ENCODE measurements at places on chromosomes 7 and 10.

GRCh38 chr10:61841338-61841875, 60.1 kb upstream of the ARID5B start:
- peaks cover 1% of the 10 kb centered on the region for H3K4me1 ChIP-seq
- no peaks in the 10 kb centered on the region for H3K36me3 ChIP-seq
- H3K27ac ChIP-seq = no peak overlapping the region
- no peaks in the 10 kb centered on the region for H3K27me3 ChIP-seq
- no peak overlapping the region for H3K4me3 ChIP-seq

GRCh38 chr7:29292886-29293658, 98.5 kb downstream of the CHN2 start:
- no peak for DNase-seq
- no peak overlapping the region for H3K4me3 ChIP-seq
- H3K4me1 ChIP-seq = no peaks in the 10 kb centered on the region
- no peaks in the 10 kb centered on the region for H3K27me3 ChIP-seq

- H3K4me3 ChIP-seq = no peak overlapping the region
- H3K4me1 ChIP-seq = no peaks in the 10 kb centered on the region
- H3K36me3 ChIP-seq = no peaks in the 10 kb centered on the region
- H3K27ac ChIP-seq = no peak overlapping the region
- H3K27me3 ChIP-seq = no peaks in the 10 kb centered on the region
- DNase-seq = no peak
Measured at GRCh38 chr10:83678850-83679249, 460.5 kb upstream of the GHITM start.

DNA sequence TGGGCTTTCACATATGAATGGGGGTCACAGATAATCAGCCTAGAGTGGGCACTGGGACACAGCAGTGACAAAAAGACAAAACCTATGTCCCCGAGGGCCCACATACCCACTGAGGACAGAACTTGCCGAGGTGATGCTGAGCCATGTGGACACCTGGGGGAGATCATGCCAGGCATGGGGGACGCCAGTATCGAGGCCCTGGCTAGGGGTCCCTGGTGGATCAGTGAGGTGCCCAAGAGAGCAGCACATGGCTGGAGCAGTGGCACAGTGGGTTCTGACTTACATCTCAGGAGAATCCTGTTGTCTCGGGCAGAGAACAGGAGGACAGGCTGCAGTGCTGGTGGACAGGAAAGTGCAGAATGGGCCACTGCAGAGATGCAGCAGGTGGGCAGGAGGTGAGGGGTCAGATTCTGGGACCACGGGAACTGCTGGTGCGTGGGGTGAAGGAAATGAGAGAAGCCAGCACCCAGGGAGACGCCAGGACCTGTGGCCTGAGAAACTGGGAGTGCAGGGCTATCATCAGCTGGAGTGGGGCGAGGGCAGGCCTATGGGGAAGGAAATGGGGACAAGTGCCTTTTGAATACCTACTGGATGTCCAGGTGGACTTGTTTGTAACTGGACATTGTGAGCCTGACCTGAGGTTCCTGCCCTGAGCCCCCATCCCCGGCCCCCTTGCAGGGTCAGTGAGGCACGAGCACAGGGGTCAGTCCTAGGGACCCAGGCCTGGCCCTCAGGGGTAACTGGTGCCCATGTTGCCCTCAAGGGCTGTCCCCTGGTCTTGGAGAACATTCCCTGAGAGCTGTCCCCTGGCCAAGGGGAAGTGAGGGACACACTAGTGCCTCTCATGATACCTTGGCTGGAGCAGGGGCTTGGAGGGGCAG, 91.2 kb upstream of the RET start:
- H3K4me3 ChIP-seq = no peak overlapping the region
- H3K4me1 ChIP-seq = no peaks in the 10 kb centered on the region
- no peaks in the 10 kb centered on the region for H3K27me3 ChIP-seq
- no peak for DNase-seq
- no peak overlapping the region for H3K27ac ChIP-seq

GRCh38 chr7:7857143-7857583, 111.4 kb upstream of the GLCCI1 start:
- no peak for DNase-seq
- no peaks in the 10 kb centered on the region for H3K27me3 ChIP-seq
- H3K27ac ChIP-seq = no peak overlapping the region
- no peaks in the 10 kb centered on the region for H3K36me3 ChIP-seq
- peaks cover 1% of the 10 kb centered on the region for H3K4me1 ChIP-seq

DNA sequence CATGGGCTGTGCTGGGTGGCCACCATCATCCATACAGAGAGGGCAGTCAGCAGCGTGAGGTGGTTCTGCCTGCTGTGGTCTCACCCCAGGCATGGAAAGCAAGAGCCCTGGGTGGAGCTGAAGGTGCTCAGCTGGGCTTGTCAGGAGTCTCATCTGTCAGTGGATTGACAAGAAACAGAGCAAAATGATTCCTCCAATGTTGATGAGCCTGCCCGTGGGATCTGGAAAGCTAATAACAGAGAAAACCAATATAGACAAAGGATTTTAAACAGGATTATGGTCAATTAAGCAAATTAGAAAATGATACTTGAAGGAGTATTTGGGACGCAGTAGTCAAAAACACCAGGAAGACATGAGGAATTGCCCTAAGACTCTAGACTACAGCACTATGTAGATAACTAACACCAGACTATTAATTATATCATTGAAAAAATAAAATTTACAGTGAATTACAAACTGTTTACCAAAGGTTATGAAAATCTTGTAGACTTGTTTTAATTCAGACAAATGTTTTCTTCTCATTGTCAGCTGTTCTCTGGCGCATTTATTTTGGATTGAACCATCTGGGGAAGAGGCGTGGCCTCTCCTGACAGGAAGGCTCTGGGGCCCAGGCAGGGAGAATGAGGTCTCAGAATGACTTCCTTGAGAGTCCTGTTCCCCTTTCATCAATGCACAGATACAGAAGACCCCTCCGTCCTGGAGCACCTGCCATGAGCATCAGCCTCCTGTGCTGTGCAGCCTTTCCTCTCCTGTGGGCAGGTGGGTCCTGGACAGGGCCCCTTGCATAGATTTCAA, 211.2 kb upstream of the PRSS58 start:
- DNase-seq = no peak
- no peak overlapping the region for H3K4me3 ChIP-seq
- H3K36me3 ChIP-seq = no peaks in the 10 kb centered on the region
- H3K4me1 ChIP-seq = no peaks in the 10 kb centered on the region
- H3K27ac ChIP-seq = no peak overlapping the region
- H3K27me3 ChIP-seq = no peaks in the 10 kb centered on the region

- H3K27ac ChIP-seq = no peak overlapping the region
- no peak overlapping the region for H3K4me3 ChIP-seq
- peaks cover 7% of the 10 kb centered on the region for H3K4me1 ChIP-seq
- H3K36me3 ChIP-seq = no peaks in the 10 kb centered on the region
Measured at GRCh38 chr7:55965805-55966421, 1.5 kb downstream of the NIPSNAP2 start.

DNA sequence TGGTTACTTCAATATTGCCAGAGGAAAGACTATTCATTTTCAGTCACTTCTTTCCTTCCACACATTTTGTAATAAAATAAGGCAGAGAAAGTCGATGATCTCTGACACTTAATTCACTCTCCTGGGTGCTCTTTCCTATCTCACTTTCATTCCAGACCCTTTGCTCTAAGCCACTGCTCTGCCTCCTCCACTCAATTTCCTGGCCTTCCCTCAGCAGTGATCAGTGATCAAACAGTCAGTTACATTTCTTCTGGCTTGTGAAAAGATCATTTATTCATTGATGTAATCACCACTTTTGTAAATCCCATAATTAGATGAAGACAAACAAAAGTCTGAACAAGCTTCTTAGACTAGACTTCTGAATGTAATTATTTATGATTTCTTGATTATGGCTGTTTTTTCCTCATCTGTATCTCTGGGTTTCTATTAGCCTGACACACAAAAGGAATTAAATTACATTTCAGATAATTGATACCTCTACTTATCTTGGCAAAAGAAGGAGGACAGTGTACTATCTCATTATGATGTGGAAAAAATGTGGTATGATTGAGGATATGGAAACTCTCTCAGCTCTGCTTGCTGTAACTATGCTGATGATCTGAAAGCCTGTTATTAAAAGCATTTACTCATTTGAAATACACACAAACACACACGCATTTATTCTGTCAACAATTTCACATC, 1102.3 kb downstream of the GRM8 start:
- H3K36me3 ChIP-seq = no peaks in the 10 kb centered on the region
- H3K27me3 ChIP-seq = no peaks in the 10 kb centered on the region
- H3K4me3 ChIP-seq = no peak overlapping the region
- H3K4me1 ChIP-seq = no peaks in the 10 kb centered on the region
- DNase-seq = no peak
- no peak overlapping the region for H3K27ac ChIP-seq

DNA sequence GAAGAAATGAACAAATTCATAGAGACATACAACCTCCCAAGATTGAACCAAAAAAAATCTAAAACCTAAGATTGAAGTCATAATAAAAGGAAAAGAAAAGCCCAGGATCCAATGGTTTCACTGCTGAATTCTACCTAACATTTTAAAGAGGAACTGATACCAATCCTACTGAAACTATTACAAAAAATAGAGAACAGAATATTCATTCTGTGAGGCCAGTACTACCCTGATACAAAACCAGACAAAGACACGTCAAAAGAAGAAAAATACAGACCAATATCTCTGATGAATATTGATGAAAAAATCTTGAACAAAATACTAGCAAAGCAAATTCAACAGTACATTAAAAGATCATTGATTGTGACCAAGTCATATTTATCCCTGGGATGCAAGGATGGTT, 128.5 kb upstream of the STEAP1 start:
- no peaks in the 10 kb centered on the region for H3K27me3 ChIP-seq
- H3K4me1 ChIP-seq = no peaks in the 10 kb centered on the region
- no peak for DNase-seq
- H3K36me3 ChIP-seq = no peaks in the 10 kb centered on the region

DNA sequence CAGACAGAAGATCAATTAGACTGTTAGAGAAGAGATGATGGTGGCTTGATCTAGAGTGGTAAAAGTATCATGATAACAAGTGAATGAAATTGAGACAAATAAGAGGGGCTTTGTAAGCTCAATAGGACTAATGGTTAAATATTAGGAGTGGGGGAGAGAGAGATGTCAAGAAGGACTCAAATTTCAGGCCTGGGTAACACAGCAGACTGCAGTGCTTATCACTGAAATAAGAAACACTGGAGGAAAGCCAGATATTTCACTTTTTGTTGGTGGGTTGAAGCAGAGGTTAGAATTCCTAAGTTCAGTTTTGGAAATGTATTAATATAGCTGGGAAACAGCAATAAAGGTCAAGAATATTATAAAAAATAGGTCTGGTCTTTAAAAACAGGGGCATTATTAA, 74.6 kb downstream of the ORC5 start:
- no peaks in the 10 kb centered on the region for H3K4me1 ChIP-seq
- no peak for DNase-seq
- no peak overlapping the region for H3K27ac ChIP-seq

DNA sequence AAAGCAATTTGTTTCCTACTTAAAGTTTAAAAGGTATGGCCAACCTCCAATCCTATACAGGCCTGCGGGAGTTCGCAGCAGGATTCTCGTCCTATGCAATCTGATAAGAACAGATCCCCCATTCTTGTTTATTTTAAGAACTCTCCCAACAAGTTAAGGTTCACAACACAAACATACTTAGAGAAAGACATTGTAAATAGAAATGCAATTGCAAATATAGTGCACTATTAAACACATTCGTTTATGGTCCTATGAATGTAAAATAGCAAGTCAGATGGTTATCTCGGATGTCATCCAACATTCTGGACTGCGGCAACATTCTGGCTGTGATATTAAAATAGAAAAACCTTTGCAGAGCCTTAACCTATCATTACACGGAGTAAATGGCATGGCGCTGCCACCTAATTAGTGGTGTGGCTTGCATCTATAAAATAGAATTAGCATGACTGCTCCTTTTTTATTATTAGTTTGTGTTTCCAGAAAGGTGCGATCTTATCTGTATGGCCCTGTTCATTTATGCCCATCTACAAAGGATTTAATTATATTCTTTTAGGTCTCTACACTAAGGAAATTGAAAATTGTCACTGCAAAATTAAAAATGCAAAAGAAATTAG, 37.0 kb downstream of the BEND7 start:
- no peak overlapping the region for H3K27ac ChIP-seq
- H3K4me3 ChIP-seq = no peak overlapping the region
- no peak for DNase-seq

DNA sequence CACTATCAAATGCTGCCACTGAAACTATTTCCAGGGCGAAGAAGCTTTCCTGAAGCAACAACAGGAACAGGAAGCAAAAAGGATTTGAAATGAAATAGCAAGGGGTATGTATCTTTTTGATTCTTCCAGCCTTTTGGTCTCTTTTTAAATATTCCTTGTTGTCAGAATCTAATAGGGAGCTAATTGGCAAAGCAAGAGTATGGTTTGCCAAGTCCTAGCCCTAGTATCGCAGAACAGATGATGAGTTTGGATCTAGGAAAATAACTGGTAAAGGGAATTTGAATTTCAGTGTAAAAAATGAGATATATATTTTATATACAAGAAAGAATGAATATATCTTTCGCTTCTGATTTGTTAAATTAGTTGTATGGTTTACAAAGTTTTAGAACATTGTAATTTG, 252.5 kb downstream of the ANKRD7 start:
- H3K4me3 ChIP-seq = no peak overlapping the region
- no peak overlapping the region for H3K27ac ChIP-seq
- H3K27me3 ChIP-seq = no peaks in the 10 kb centered on the region
- DNase-seq = no peak

GRCh38 chr10:101304316-101304715, 49.6 kb upstream of the BTRC start:
- no peaks in the 10 kb centered on the region for H3K36me3 ChIP-seq
- no peak for DNase-seq
- no peaks in the 10 kb centered on the region for H3K4me1 ChIP-seq

DNA sequence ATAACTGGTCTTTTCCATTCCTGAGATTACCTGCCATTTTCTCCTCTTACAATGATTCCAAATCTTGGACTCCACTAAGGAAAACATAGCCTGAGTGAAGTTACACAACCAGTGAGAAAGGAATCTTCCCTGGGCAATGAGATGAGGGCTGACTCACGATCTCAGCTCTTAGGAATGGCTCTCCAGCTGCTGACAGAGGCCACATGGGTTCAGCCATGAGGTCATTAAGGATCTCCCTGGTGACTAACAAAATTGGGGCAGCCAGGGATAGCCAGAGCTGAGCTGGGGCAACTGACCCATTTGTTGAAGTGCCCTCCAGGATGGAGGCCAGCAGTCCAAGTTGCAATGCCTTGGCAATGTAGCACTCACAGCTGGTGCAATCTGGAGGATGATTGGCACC, 78.7 kb upstream of the MKLN1 start:
- no peak overlapping the region for H3K4me3 ChIP-seq
- H3K27ac ChIP-seq = no peak overlapping the region
- H3K36me3 ChIP-seq = no peaks in the 10 kb centered on the region
- DNase-seq = peak; percentile 41
- no peaks in the 10 kb centered on the region for H3K4me1 ChIP-seq
- H3K27me3 ChIP-seq = no peaks in the 10 kb centered on the region

GRCh38 chr10:101695404-101695890, 477 bp upstream of the FBXW4 start:
- peaks cover 8% of the 10 kb centered on the region for H3K4me1 ChIP-seq
- DNase-seq = no peak
- H3K27ac ChIP-seq = peak overlapping the region; percentile 93
- H3K27me3 ChIP-seq = no peaks in the 10 kb centered on the region

Data from ovary (tissue), 10 donors.